ENCODE measurements at places on chromosomes 13 and 19.

DNA sequence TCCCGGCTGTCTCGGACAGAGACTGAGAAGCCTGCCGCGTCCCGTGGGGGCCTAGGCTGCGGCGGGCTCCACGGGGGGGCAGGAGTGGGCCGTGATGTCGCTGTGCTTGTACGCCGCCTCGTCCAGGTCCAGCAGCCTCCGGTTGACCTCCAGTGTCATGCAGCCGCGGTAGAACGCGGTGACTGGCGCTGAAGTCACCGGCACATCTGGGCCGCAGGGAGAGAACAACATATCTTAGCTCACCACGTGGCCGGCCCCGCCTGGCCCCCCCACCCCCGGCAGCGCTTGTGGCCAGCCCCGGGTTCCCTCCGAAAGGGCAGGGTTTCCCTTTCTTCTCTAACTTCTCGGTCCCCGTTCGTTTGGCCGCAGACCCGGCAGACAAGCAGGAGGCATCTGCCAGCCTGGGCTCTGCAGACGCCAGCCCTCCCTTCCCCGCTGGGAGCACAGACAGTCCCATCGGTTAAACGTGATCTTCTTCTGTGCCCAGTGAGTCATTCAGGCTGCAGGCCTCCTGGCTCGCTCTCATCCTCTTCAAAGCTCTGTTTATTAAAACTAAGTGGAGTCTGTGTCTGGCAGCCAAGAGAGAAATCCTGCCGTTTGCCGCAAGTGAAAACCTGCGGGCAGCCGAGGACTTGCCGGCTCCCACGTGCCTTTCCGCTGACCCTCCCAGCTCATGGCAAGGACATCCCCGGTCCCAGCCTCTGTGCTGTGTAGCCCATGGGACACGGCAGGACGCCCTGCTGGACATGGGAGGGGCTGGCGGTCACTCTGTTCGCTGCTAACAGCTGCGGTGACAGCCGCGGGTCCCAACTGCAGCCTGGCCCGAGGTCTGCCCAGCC is 42.8 kb downstream of the GAS6 start:
- DNase-seq = no peak

DNA sequence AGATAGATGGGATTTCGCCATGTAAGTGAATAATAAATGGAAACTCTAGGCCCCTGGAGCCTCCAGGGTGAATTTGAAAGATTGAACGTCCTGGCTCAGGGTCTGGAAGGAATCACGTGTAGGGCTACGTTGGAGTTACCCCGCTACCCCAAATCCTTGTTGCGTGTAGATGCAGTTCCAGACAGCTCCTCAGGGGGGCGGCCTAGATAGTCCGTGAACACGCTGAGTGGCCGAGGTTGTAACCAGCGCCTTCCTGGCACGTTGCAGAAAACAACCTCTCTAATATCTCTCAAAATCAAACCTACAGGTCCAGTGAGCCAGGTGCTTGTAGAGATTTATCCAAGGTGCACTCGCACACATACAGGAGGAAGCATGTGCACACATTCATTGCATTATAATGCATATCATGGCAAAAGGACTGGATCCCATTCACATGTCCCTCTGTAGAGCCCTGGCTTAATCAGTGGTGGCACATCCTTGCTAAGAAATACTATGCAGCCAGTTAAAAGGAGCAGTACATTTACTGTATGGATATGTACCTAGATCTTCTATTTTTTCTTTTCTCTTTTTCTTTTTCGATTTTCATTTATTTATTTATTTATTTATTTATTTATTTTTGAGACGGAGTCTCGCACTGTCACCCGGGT is 2.5 kb upstream of the KEAP1 start:
- DNase-seq = peak; percentile 93

DNA sequence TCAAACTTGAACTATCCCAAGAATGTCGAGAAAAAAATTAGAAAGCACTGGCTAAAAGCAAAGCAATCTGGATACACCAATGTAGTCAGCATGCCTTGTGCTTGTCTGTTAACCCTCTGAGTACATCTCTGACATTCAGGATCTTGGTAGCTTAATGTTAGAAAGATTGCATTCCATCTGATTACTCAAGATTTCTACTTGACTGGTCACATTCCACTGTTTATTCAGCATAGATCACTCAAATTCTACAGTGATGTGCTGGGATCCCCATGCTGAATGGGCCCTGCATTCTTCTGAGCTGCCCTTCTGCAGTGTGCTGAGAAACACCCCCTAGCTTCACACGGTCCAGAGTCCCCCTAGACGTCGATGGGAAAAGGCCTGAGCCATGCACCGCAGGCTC is 295.4 kb upstream of the MAB21L1 start:
- no peak for DNase-seq

DNA sequence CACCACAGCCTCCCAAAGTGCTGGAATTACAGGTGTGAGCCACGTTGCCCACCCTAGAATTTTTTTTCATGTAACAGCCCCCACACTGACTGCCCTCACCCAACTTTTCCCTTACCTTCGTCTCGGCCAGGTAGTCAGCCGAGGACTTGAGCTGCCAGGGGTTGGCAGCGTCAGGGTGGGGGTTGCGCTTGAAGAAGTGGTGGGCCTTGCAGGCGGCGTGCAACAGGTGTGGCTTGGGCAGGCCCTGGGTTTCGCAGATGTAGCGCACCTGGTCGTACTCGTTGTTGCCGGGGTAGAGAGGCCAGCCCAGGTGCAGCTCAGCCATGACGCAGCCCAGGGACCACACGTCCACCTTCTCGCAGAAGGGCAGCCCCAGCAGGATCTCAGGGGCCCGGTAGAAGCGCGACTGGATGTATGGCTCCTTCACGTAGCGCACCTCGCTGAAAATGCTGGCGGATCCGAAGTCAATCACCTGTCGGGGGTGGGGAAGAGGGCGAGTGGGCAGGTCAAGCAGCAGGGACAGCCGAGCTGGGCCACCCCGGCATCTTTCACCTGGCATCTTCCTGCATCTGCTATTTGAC is 6.2 kb downstream of the HIPK4 start:
- no peak for DNase-seq

DNA sequence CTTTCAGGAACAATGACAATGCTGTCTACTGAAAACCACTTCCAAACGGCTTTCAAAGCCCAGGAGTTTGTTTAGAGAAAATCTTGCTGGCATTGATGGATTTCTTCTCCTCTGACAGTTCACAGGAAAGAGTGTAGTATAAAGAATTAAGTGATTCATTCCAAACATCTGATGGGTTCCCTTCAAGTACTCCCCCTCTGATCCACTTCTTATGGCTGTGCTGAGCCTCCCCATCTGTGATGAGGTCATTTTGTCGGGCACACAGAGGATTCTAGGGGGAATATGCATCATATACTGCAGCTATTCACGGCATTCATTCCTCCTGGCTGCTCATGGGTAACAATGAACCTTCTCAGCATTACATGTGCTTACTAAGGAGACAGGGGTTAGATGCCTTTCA is 107.9 kb downstream of the RGCC start:
- no peak for DNase-seq

GRCh38 chr19:907183-907853 is 5.7 kb downstream of the R3HDM4 start:
- DNase-seq = no peak

- DNase-seq = no peak
Measured at GRCh38 chr19:1170938-1171754, 2.9 kb downstream of the SBNO2 start.

- no peak for DNase-seq
Measured at GRCh38 chr13:32639502-32640105, 53.4 kb downstream of the PDS5B start.

DNA sequence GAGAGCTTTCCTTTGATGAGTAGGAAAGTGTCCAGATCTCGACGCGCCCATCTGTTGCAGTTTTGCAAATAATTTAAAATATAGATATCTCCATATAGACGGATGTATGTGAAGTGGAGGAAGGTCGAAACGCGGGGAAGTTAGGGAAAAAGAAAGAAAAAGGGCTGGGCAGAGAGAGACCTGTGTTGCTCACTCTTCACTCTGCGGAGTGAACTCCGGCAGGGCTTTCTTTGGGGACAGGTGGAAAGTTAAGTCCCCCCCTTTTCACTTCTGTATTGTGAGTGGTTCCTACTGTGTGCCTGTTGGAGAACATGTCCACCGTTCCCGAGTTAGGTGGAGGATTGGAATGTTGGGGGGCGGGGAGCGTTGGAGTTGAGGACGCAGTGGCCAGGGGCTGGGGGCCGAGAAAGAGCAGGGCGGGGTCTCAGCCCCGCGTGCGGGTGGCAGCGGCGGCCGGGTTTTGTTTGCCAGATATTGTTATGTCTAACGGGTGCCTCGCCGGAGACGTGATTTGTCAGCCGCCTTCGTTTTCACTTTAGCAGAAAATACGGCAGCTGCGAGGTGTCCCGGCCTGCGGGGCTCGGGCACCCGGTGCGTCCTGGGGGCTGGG is 145.1 kb upstream of the ZNF536 start:
- no peak for DNase-seq

DNA sequence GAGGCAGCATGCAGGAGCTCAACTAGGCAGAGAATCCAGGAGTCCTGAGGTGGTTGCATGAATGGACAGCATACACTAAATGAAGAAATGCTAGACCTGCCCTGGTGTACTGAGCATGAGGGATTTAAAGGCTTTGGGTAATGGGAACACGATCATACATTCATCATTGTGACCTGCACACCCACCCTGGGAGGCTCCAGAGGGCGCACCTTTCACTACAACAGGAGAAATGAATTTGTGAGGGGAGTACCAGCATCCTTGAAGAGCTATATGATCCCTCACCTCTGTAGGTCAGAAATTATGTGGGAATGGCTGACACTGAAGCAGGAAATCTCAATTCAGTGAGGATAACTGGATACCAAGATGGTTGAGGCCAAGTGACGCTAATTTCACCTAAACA is 8.9 kb downstream of the KLK2 start:
- no peak for DNase-seq

DNA sequence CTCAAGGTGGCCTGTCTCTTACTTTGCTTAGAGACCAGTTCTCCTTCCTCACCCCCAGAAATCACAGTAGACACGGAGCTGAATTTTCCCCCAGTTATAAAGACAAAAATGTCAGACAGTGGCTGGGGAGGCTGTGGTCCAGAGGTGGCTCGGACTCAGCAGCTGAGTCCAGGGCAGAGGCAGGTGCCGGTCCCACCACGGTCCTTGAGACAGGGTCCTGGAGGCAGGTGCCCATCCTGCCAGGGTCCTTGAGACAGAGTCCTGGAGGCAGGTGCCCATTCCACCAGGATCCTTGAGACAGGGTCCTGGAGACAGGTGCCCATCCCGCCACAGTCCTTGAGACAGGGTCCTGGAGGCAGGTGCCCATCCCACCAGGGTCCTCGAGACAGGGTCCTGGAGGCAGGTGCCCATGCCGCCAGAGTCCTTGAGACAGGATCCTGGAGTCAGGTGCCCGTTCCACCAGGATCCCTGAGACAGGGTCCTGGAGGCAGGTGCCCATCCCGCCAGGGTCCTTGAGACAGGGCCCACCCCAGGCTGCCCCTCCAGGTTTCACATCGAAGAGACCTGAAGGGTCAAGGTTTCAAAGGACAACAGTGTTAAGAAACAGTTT is 23.1 kb downstream of the PEPD start:
- DNase-seq = no peak

GRCh38 chr13:27745301-27745700 is 47.0 kb upstream of the GSX1 start:
- DNase-seq = no peak

GRCh38 chr19:55325172-55325571 is at the start of gene TMEM150B:
Gene TMEM150B (minus strand): TSS chr19:55325341. CDS start chr19:55321036, 4,305 bp downstream.
- DNase-seq = no peak

- DNase-seq = no peak
Measured at GRCh38 chr19:7645163-7645562, 8.3 kb downstream of the STXBP2 start.

- DNase-seq = no peak
Measured at GRCh38 chr13:103876571-103876970, 810.4 kb upstream of the SLC10A2 start.

DNA sequence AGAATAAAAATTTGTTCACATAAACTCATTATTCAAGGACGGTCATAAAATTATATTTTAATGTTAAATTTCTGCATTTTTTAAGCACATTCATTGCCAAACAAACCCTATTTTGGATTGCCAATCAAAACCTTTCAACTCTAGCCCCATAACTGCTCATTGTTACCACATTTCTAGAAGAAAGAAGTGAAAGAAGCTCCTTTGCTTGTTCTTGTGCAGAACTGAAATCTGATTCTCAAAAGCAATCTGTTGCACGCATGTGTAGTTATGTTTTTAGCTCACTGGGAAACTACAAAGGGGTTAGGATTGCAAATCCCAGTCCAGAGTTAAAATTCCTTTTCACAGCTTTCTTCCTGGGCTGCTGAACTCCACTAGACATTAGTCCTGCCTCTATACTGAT is 109.5 kb upstream of the MIR17HG start:
- no peak for DNase-seq

DNA sequence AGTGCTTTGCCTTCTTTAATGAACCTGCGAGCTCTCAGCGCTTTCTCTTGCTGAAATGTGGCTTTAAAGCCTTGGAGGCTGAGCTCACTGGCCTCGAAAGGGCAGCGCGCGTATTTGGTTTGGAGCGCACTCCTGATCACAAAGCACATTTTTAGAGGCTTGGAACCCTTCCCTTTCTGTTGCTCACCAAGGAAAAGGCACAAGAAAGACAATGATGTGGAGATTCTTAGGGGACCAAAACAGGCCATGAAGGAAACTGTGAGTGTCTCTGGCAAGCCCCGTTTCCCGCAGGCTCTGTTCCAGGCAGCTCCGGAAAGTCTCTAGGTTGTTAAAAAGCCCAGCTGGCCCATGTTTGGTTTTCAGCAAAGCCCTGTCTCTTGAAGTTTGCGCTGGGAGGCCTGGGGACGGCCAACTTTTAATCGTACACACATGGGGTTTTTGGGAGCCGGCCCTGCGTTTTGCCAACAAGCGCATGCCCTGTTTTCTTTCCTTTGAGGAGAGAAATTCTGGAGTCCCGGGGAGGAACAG is 9.4 kb upstream of the SPC24 start:
- no peak for DNase-seq

GRCh38 chr13:104301171-104301975 is 1235.2 kb upstream of the SLC10A2 start:
- DNase-seq = no peak

DNA sequence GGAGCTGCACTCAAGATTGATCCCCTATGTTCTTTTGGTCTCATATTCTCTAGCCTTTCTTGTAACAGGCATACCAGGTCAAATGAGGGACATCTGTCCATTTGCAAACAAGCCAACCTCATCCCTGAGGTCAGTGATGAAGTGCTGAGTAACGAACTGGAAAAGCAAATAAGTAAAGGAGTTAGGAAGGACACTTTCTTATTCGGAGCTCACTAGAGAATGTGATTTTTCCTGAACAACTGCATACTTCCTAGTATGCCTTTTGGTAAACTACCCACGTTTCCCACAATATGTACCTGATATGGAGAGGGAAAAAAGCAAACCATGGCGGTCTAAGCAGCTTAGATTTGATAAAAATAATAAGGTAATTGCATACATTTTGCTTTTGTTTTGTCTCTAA is 91.0 kb upstream of the MYCBP2 start:
- no peak for DNase-seq

DNA sequence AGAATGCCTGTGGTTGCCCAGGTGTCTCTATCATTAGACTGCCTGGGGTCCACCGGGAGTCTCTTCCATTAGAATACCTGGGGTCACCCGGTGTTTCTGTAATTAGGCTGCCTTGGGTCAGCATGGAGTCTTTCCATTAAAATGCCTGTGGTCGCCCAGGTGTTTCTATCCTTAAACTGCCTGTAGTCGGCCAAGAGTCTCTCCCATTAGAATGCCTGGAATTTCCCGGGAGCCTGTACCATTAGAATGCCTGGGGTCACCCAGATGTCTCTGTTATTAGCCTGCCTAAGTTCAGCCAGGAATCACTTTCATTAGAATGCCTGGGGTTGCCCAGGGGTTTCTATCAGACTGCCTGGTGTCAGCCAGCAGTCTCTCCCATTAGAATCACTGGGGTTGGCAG is 1492.8 kb downstream of the UQCRFS1 start:
- DNase-seq = no peak
